NCI-H1930 (cell line): ENCODE measurements at places on chromosomes 7 and 10.

GRCh38 chr7:99014113-99014985 is 129.6 kb downstream of the SMURF1 start:
- no peak for DNase-seq

- no peak for DNase-seq
These were observed 417.9 kb downstream of the RPS24 start for GRCh38 chr10:78451592-78451991.

DNA sequence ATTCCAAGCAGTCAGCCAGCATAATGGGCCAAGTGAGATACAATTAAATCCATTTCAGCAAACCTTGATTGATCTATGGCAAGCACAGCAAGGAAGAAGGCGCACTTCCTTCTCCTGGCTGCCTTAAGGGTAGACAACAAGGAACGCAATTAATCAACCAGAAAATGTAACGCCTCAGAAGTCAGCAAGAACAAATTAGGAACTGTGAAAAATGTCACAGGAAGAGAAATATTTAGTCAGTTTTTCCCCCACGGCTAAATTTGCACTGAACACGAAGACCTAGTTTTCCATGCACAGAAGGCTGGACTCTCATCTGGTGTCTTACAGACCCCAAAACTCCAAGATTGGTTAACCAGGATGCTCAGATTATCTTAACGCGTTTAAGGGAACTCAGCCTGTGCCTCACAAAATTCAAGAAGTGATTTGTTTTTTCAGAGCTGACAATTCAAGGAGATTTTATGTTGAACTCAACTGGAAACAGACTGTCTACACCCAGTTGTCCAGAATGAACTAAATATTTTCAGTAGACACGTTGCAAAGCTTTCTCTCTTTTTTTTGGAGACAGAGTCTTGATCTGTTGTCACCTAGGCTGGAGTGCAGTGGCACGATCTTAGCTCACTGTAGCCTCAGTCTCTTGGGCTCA is 14.2 kb downstream of the SNX8 start:
- DNase-seq, result no peak

DNA sequence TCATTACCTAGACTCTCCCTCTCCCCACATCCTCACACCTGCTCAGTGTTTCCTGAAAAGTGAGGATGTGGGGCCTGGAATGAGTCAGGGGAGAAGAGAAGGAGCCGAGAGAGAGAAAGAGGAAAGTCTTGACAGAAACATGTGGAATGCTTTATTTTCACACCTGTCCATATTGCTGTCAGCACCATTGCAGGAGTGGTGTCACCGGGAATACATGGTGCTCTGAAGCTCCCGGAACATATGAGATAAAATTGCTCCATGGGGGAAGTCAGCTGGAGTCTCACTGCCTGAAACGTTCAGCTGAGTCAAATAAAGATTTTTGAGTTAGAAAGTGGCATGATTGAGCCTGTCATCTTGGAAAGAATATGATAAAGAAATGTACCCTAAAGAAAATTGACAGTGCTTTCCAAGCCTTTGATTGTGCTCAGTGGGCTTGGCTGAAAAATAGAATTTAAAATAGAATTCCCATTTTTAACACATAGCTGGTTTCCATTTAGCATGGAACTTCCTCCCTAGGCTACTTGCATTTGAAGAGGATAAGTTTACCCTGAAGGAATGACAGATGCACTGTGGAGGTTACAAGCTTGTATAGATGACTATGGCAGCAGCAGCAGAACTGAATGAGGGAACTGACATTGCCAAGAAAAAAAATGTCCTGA is 182.4 kb downstream of the PCLO start:
- no peak for DNase-seq

DNA sequence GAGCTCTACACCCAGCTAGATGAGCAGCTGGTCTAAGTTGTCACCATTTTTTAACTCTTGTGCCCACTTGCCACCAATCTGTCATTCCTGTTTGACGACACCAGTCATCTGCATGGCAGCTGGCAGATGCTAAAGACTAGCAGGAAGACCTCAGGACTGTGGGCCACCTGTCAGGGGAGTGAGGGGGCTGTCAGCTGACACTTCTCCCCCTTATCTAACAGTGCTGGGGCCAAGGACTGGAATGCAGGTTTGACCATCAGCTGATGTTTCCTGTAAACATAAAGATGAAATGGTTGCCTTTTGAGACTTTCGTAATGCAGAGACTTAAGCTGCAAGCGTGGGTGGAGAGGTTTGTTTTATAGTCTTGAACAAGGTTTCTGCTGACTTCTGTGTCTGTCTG is 93.5 kb downstream of the WNT2 start:
- DNase-seq, result no peak

- no peak for DNase-seq
These were observed 9.6 kb downstream of the ESYT2 start for GRCh38 chr7:158819571-158820203.

DNA sequence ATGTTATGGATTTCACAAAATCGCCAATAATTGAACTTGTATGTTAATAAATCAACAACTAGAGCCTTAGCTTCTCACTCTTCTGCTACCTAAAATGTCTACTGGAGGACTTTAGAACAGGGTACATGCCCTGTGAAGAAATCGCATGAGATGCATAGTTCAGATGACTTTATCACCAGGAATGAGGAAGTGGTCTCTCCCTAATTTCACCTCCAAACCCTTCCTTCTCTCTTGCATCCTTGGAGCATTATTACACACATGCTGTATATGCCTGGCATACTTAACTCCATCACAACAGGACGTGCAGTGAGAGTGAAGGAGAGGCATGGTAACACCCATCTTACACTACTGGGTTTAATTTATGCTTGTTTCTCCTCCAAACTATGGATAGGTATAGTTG is 27.8 kb downstream of the RHEB start:
- no peak for DNase-seq

- DNase-seq, result peak; percentile 21
These were observed 53.8 kb downstream of the HGF start for GRCh38 chr7:81715984-81716588.

DNA sequence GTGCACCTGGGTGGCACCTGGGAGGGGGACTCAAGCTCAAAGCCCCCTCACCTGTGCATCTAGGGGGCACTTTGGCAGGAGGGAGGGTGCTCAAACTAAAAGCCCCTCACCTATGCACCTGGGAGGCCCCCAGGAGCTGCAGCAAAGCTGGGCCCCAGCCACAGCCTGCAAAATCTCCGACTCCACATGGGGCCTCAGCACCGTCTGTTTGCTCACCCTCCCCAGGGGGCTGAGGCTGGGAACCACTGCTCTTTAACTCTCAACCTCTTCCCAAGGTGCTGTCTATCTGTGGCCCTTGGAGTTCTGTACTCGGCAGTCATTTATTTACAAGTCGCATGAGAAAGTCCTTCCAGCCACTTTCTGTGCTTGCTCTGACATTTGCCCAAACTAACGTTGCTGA is 458.4 kb downstream of the DNAJB6 start:
- no peak for DNase-seq

DNA sequence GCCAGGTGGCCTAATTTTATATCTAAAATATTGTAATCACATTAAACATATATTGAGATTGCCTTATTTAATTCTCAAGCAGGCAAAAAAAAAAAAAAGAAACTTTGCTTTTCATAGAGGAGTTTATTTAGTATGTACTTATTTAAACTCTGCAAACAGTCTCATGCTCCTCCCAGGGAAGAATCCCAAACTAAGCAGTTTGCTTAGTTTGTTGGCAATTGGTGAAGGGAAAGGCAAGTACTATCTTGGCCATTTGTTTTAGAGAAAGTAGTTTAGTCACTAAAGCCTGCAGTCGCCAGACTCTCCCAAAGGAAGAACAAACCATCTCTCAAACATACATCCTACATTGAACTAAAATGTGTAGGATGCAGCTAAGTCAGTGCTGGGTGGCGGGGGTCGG is 226.8 kb downstream of the CDC14C start:
- no peak for DNase-seq

- no peak for DNase-seq
These were observed 150.2 kb upstream of the AUTS2 start for GRCh38 chr7:69448071-69448470.

DNA sequence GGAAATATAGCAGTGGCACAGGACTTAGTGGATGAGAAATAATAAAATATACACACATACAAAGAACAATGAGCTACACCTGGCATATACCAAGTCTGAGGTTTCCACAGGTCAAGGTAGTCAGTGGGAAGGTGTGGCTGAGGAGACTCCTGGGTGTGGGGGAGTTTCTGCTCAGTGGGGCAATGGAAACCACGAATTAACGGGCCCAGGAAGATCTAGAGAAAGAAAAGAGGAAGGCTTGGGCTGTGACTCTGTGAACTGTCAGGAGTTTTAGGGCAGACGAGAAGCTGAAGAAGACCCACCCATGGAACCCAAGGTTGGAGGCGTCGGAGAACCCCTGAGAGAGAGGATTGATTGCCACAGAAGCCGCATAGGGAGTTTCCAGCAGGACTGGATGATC is 196.5 kb downstream of the HERPUD2 start:
- no peak for DNase-seq

DNA sequence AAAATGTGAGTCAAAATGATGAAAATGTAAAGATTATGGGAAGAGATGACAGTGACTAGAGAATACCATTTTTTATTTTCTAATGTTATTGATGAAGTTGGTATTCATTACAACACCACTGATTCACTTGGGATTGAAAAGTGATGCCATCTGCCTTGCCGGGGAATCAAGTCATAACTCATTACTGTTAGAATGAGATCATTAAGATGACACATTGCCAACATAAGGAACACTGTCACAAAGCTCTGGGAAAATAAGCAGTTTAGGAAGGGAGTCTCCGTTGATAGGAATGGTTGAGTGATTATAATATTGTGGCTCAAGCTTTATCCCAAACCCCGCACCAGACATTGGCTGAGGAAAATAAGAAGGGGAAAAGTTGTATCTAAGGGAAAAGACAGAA is 121.5 kb upstream of the PLPP4 start:
- no peak for DNase-seq

DNA sequence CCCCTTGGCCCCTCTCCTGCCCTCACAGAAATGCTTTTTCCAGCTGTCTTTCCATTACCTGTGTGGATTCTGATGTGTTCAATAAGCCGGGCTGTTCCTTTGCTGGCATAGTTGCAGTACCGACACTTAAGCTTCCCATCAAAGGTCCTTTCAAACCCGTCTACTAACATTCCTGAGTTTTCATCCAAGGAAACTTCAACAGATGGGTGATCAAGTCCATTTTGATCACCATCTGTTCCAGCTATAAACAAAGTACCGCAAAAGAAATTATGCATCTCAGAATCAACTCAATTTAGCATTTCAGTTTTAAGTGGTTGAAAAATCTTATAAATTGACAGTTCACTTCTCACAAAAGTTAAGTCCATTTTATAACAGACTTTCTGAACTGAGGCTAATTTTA is 12.7 kb downstream of the IKZF5 start:
- no peak for DNase-seq

GRCh38 chr10:95329296-95329695 is 38.5 kb upstream of the PDLIM1 start:
- DNase-seq, result no peak

DNA sequence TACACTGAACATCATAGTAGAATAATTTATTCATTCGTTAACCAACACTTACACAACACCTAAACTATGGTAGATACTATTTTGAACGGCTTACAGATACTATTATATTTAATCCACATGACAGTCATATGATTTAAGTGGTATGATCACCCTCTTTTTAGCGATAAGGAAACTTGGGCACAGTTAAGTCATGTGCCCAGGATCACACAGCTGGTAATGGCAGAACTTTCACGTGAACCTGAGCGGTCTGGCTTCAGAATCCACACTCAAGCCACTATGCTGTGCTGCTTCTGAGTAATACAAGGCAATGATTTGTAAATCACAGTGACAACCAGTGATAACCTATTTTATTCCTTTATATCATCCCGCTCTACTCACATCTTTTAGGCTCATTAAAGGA is 99.1 kb downstream of the CELF2 start:
- no peak for DNase-seq

GRCh38 chr10:20065814-20066213 is 249.6 kb downstream of the PLXDC2 start:
- no peak for DNase-seq

- DNase-seq, result no peak
These were observed 15.4 kb downstream of the WDFY4 start for GRCh38 chr10:48700071-48700470.

DNA sequence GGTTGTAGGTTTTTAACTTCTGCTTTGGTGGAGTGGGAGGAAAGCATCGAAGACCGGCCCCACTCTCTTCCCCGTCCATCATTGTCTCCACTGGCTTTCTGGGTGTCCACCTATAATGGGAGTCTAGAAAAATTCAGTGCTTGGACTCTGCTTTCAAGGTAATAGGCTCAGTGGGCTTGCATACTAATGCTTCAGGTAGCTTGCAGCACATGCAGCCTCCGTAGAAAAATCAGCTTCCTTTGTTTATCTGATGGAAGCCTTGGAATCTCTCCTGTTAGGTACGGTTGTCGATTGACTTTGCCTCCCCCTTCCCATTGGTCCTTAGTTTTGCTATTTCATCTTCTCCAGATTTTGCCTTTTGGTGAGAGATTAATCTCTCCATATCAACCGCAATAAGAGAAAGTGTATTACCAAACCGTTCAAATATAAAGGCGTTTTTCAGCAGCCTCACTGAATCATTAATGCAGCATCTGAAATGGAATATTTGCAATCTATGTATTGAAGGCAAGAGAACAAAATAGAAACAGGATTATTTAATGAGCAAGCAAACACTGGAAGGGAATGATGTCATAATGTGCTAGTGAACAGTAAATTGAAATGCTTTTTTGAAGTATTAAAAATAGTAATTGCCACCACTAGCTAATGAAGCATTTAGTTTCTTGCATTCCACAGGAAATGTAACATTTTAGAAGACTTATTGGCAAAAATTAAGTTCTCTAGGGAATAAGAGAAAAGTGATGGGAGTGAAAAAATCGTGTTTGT is 944 bp downstream of the AVL9 start:
- DNase-seq, result no peak

- no peak for DNase-seq
These were observed 14.9 kb upstream of the PLEKHS1 start for GRCh38 chr10:113736576-113736975.

DNA sequence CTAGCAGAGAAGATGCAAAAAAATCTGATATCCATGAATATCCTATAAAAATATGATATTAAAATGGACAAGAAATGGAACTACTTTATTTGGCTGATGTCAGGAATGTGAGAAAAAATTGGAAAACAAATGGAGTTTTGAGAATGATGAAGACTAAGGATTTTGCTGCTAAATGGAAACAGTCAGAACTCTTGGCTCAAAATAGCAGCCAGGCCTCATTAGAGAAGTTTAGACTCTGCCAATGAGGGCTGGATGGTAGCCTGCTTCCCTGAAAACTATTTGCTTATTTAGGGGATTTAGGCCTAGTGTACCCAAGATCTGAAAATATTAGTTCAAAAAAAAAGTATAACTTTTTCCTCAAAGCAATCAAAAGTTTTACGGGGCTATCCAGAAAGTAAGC is 458.5 kb downstream of the TFEC start:
- no peak for DNase-seq

- no peak for DNase-seq
These were observed 18.5 kb upstream of the ANTXRL start for GRCh38 chr10:46268076-46268881.

- DNase-seq, result no peak
These were observed 83.5 kb downstream of the SGMS1 start for GRCh38 chr10:50540069-50540825.

GRCh38 chr7:121160150-121161008 is 168.4 kb upstream of the WNT16 start:
- DNase-seq, result no peak
